ENCODE measurements at places on chromosomes 6 and 20.

DNA sequence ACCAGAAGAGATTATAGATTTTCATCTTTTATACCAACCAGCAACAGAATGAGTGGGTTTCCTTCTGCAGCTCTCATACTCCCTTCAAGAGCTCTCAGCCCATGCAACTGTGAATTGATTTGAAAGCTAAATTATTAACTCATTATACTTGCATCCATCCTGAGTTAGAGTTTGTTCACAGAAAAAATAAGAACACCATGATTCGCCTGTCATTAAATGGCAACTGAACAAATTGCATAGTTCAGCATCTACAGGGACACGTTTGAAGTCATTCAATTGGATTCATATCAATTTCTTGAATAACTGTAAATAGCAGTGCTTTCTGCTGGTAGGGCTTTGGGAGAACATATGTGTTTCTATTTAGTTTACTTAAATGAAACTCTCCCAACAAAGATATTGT, 65.7 kb downstream of the NKAIN2 start:
- DNase-seq: no peak

- DNase-seq: no peak
Measured at GRCh38 chr6:16388488-16388887, 150.1 kb downstream of the GMPR start.

DNA sequence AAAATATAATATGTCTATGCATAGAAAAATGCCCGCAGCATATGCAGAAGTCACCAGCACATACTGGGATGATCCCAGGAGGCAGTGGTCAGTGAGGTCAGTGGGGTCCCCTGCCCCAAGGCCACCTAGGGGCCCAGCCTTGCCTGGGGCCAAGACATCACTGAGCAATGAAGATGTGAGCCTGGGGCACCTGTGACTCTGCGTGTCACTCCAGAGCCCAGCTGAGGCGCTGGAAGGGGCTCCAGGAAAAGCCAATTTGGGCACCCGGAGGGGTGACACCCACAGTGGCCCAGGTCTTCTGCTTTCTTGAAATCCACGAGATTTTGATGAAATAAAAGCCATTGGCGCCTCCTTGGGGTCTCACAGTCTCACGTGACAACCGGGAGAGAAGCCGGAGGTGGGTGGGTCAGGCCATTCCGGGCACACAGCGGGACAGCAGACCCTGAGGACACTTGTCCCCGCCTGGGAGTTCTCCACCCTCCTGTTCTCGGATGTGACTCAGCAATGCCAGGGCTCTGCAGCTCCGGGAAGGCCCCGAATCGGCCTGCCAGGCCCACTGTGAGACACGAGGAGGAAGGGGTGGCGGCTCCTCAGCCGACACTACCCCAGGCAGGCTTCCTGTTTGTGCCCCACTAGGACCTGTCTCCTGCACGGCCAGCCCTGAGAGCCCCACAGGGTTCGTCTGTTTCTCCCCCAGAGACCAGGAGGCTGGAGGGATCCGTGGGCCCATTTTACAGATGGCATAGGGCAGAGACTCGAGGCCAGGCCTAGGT, 24.4 kb upstream of the SLCO4A1 start:
- no peak for DNase-seq

GRCh38 chr6:72784581-72784980, 162.7 kb downstream of the KCNQ5 start:
- DNase-seq: no peak

- DNase-seq: no peak
Measured at GRCh38 chr6:75397171-75397570, 96.4 kb downstream of the FILIP1 start.

- no peak for DNase-seq
Measured at GRCh38 chr20:6135347-6135746, 12.5 kb upstream of the FERMT1 start.

GRCh38 chr6:11628562-11628961, 91.0 kb downstream of the TMEM170B start:
- DNase-seq: no peak

DNA sequence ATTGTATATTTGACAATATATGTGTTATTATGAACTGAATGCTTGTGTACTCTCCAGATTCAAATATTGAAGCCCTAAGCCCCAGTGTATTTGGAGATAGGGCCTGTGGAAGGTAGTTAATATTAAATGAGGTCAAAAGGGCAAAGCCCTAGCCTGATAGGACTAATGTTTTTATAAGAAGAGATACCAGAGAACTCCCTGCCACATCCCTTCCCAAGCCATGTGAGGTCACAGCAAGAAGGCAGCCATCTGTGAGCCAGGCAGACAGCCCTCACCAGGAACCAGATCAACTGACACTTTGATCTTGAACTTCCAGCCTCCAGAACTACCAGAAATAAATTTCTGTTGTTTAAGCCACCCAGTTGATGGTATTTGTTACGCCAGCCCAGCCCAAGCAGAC, 36.4 kb upstream of the FBXL4 start:
- DNase-seq: no peak

DNA sequence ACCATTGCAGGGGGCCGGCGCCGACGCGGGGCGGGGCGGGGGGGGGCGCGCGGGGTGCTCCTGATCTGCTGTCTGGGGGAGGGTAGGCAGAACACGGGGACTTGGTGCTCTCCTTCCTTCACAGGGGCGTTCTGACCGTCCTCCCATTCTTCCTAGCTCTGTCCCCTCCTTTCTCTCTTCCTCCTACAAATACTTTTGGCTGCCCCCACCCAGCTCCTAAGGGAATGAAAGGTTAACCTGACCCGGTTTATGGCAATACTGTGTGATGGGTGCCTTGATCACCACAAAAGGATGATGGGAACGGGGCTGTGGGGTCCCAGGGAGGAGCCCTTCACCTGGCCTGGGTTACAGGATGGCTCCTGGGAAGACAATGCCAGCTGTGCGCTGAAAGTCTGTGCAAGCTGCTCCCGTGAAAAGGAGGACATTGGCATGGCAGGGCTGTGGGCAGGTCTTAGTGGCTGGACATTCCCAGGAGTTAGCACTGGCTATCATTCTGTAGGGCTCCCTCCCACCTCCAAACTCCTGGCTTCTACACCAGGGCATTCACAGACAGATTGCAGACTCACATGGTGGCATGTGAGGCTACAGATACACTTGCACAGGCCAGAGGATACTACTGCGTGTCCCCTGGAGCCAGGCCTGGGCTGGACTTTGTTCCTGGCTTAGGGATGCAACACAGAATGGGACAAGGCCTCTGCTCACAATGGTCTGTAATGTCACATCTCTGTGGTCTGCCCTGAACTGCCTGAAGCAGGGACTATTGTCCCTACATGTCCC, 1.9 kb upstream of the TPD52L2 start:
- DNase-seq: no peak

- DNase-seq: no peak
Measured at GRCh38 chr6:12232339-12232738, 57.8 kb upstream of the EDN1 start.

DNA sequence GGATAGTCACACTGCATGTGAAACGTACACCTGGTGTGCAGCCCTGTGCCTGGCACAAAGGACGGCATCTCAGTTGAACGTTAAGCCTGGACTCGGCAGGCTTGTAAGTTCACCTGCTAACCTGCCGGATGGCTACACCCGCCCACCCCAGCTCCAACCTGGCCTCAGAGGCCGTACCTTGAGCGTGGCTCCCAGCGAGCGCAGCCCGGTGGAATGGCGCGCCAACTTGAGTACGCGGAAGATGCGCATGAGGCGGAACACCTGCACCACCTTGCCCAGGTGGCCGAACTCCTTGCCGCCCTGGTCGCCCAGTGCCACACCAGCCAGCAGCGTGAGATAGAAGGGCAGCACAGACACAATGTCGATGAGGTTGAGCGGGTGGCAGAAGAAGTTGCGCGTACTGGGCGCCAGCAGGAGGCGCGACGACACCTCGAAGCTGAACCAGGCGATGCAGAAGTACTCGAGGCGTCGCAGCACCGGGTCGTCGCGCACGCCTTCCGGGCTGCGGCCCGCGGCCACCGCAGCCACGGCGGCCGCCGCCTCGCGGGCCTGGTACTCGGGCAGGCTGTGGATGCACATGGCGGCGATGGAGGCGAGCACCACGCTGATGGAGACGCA, 3.3 kb downstream of the KCNS1 start:
- DNase-seq: no peak

DNA sequence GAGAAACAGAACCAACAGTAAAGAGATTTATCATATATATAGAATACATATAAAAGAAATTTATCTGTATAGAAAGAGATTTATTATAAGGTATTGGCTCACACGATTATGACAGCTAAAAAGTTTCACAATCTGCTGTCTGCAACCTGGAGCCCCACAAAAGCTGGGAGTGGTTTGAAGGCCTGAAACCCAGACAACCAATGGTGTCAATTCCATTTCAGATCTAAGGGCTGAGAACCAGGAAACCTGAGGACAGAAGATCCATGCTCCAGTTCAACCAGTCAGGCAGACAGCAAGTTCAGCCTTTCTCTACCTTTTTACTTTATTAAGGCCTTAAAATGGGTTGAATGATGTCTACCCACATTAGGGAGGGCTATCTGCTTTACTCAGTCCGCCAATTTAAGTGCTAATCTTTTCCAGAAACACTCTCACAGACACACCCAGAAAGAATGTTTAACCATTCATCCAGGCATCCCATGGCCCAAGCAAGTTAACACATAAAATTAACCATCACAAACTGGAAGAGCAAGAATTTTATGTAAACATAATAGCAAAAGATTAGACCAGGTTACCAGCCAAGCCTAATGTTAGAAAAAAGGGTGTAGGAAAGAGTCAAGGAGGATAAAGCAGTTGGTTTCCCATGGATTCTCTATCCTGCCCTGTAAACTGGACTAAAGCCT, 170.9 kb downstream of the FUT9 start:
- no peak for DNase-seq

- no peak for DNase-seq
Measured at GRCh38 chr6:123118811-123119210, 122.8 kb downstream of the CLVS2 start.

- DNase-seq: no peak
Measured at GRCh38 chr20:8386991-8387390, 254.9 kb downstream of the PLCB1 start.

GRCh38 chr20:22722811-22723210, 138.4 kb upstream of the FOXA2 start:
- no peak for DNase-seq

GRCh38 chr20:18851629-18852028, 38.0 kb downstream of the SCP2D1 start:
- DNase-seq: no peak

- no peak for DNase-seq
Measured at GRCh38 chr6:149473080-149474052, 11.4 kb downstream of the ZC3H12D start.

DNA sequence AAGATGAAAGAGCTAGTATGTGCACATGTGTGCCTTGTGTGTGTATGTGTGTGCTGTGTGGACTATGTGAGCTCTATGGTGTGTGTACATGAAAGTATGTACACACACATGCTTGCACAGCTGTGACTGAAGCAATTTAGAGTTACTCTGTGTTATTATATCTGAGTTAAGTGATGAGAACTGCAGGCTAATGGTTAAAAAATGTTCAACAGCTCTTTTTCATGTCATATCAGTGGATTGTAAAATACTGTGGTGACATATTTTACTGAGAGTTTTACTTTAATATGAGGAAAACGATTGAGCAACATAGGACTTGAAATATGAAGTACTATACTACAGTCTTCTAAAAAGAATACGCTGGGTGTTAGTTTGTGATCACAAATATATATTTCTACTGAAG, 195.7 kb upstream of the KCNK16 start:
- no peak for DNase-seq

All from C1 segment of cervical spinal cord (tissue), 14 donors.